T-helper 22 cell (primary cell): ENCODE measurements at places on chromosomes 2 and 18.

- no peak for DNase-seq
Observed at GRCh38 chr2:215002500-215002899, 135.9 kb downstream of the ABCA12 start.

GRCh38 chr2:219254590-219255201 lies 978 bp upstream of the TUBA4A start:
- no peak for DNase-seq

DNA sequence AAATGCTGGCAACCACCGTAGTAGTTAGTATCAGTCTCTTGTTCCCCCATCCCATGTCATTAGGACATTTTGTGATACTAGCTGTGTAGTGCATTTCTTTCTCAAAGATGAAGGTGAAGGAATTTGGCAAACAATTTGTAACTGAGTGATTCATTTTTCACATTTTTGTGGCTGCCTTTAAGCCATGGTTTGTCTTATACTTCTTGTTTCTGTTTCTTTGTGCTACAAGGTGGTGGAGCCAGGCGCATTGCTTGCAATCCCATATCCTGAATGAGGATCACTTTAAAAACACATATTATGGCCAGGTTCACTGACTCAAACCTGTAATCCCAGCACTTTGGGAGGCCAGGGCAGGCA lies 40.6 kb downstream of the GPD2 start:
- DNase-seq = no peak

- no peak for DNase-seq
Observed at GRCh38 chr2:152223977-152224376, 48.4 kb upstream of the STAM2 start.

DNA sequence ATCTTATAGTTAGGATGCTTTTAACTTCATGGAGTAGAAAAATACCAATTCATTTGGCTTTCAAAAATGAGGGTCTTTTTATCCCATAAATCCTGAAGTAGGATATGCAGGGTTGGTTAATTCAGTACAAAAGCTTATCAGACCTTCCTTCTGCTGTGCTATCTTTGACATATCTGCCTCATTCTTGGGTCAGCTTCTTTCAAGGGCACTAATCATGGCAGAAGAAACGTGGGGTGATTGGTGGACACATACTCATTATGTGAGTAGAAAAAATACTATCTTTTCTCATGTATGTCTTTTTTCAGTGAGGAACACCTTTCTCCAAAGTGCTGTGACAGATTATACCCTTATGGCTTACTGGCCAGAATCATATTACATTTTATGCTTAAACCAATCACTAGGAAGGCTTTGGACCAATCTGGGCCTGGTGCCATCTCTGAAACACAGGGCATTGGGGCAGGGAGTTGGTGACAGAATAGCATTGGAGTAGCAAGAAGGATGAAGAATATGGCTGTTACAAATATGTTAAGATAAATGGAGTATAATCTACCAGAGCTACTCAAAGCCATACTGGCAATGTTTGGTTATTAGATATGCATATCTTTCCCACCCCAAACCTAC lies 10.1 kb downstream of the UGP2 start:
- DNase-seq = no peak

- DNase-seq = no peak
Observed at GRCh38 chr18:53935803-53936202, 288.7 kb downstream of the MBD2 start.

- DNase-seq = no peak
Observed at GRCh38 chr18:55307505-55307904, 280.5 kb downstream of the TCF4 start.

- DNase-seq = no peak
Observed at GRCh38 chr2:12316476-12316875, 400.3 kb upstream of the TRIB2 start.

DNA sequence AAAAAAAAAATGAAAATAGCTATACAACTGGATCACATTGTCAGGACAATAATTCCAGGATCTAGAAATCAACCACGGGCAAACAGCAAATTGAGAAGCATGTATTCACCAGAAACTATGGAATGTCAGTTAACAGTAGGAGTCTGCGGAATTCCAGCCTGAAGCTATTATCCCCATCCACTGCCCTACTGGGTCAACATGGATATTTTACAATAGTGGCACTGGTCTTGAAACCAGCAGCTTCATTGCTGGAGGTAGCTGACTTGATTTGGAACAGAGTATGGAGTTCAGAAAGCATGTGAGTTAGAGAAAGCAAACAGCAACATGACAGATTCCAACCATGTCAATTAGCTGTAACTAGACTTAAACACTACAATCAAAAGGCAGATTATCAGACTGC lies 55.7 kb upstream of the PDE1A start:
- DNase-seq = no peak

- no peak for DNase-seq
Observed at GRCh38 chr2:36858551-36859365, 107.6 kb downstream of the STRN start.

GRCh38 chr2:240817496-240818292 lies 2.3 kb downstream of the KIF1A start:
- DNase-seq = no peak

- DNase-seq = no peak
Observed at GRCh38 chr2:121501554-121501953, 29.1 kb upstream of the RNU4ATAC start.

GRCh38 chr2:181861379-181861778 lies 30.2 kb upstream of the ITPRID2 start:
- DNase-seq = no peak

- no peak for DNase-seq
Observed at GRCh38 chr2:173298536-173299097, 56.1 kb upstream of the CDCA7 start.

DNA sequence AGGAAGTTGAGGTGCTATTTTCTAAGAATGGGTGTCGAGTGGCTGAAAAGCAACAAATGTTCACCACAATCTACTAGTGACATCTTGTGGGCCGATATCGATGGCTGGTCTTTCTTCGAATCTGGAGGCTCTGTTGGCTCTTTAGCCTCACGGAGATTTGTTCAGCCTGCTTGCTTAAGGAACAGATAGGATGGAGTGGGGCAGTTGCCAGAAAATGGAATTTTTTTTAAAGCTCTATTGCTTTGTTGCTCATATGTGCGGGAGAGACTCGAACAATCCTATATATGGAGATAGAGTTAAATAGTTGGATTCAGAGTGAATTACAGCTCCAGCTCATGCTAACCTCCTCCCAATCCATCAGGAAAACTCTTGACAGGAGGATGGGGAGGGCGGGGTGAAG lies 70.9 kb upstream of the LYPD6B start:
- no peak for DNase-seq

- no peak for DNase-seq
Observed at GRCh38 chr2:233817361-233817911, 36.9 kb downstream of the HJURP start.

- DNase-seq = no peak
Observed at GRCh38 chr18:62914871-62915392, 199.6 kb downstream of the PHLPP1 start.

DNA sequence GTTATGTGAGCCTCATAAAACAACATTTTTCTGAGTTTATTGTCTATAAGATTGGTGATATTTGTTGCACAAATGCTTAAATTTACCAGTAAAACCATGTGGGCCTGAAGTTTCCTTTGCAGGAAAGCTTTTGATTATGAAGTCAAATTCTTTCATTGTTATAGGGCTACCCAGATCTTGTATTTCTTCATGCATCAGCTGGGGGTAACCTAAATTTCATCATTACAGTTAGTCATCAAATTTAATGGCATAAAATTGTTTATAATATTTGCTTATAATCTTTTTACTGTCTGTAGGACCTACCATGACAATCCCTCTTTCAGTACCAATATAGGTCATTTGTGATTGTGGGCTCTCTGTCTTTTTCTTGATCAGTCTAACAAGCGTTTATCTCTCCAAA lies 47.8 kb downstream of the SMAD2 start:
- DNase-seq = no peak

DNA sequence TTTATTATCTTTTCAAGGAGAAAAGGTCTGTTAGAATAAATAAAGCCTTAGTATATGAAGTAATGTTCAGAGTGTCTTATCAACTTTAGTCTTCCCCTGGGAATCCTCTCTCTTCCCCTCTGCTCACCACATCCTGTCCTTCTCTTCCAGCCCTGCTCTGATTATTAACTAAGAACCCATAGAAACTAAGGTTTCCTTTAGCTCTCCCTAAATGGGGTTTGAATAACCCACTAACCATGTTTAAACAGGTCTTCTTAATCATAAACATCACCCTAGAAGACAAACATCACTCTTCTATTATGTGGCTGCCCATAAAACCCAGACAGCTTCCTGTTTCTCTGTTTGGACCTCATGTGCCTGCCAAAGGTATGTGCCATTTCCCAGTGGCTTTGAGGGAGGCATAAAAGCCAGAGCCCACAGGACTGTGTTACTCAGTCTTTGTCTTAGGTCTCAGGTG lies 50.1 kb downstream of the SLC14A1 start:
- DNase-seq = no peak

DNA sequence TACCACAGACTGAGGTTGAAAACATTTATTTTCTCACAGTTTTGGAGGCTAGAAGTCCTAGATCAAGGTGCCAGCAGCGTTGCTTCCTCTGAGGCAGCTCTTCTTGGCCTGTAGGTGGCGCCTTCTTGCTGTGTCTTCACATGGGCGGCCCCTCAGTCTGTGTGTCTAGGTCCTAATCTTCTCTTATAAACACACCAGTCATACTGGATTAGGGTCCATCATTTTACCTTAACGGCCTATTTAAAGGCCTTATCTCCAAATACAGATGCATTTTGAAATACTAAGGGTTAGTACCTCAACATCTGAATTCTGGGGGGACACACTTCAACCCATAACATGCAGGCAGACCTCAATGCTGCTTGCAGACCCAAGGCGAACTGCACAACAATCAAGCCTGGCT lies 4.4 kb upstream of the RMC1 start:
- DNase-seq = peak; percentile 45

- no peak for DNase-seq
Observed at GRCh38 chr18:57210107-57210715, 63.3 kb downstream of the BOD1L2 start.

- no peak for DNase-seq
Observed at GRCh38 chr2:181780047-181780651, 99.8 kb upstream of the NEUROD1 start.

DNA sequence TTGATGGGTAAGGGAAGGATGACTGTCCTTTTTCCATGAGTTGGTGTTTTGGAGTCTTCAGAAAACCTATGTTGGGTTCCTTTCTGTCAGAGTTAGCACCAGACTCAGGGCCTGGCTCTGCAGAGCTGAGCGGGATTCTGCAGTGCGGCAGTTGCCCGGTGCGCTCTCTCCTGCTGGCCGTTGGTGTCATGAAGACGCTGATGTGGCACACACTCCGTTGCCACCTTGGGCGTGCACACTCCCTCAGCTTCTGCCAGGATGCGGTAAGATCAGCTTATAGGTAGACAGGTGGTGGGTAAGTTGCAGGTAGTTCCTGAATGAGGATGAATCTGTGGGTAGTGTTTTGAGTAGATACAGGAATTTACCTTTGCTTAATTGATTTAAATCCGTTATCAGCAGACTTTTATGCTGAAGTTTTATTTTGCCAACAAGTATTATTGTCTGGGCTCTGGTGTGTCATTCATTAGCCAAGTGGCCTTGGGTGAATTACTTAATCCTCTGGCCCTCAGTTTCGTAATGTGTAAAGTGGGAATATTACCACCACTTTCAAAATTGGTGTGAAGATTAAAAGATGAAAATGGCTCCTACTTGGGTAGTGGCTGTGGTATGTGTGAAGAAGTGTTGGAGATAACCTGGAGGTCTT lies 26.8 kb downstream of the DGKD start:
- no peak for DNase-seq

- DNase-seq = no peak
Observed at GRCh38 chr2:69309351-69310110, 77.5 kb downstream of the GFPT1 start.

GRCh38 chr18:30999887-31000628 lies 42.5 kb downstream of the DSC3 start:
- DNase-seq = no peak

GRCh38 chr2:168683996-168684395 lies 118.4 kb upstream of the NOSTRIN start:
- DNase-seq = no peak

DNA sequence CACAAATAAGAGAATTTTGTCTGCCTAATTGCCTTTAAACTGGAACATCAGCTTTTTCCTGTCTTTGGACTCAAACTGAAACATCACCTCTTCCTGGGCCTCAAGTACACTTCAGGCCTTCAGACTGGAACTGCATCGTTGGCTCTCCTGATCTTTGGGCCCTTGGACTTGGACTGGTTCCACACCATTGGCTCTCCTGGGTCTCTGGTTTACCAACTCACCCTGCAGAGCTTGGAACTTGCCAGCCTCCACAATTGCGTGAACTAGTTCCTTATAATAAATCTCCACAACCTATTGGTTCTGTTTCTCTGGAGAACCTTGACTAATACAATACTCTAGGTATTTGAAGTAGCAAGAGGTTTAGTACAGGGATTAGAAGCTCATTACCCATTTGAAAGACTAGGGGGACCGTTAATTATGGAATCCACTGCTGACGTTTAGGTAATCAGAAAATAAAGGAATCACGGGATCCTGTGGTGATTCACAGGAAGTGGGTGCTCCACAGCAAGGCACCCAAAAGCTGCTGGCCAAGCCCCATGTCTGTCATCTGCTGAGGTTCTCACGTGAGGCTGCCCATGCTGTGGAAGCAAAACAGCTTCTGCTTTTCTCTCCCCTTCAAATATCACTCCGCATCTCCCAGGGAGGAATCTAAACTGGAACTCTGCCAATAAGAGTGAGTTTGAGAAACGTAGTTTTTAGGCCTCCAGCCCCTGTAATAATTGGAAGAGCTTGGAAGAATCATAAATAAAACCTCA lies 20.0 kb upstream of the SGPP2 start:
- DNase-seq = no peak
